Activated naive CD4-positive, alpha-beta T cell treated with anti-CD3 and anti-CD28 coated beads for 36 hours (primary cell): ENCODE measurements at places on chromosomes 7 and 10.

GRCh38 chr7:108026647-108027046, 23.7 kb upstream of the LAMB1 start:
- DNase-seq = no peak

- no peak for DNase-seq
Observed at GRCh38 chr7:31410265-31410664, 69.7 kb upstream of the NEUROD6 start.

DNA sequence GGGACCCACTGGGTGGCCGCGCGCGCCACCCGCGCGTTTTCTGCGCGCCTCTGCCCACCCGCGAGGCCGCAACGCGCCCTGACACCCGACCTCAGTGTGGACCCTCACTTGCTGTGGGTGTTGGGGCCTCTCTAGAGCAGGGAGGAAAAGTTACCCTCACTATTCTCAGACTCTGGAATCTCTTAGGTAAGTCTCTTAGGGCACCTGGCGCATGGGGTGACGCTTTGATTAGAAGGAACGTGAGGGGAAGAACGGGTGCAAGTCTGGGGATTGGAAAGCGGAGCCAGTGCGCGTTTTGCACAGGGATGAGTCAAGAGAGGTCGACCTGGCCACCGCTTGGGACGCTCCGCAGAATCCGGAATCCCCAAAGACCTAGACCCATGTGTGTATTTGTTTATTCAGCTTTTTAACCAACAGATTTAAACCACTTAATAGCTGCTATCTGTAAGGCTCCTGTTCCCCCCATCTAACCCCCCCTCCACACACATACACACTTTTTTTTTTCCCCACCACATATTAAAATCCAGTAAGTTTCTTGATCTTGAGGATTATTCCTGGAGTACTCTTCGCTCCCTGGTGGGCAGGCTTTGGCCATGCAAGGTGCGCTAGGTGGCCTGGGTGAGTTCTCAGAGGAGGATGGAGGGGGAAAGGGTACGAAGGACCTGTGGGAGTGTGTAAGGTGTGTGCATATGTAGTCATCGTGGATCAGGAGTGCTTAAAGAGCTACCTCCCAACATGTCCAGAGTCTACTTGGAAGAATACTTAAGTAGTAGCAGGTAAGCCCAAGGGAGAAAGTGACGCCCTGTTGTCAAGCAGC, 169.1 kb upstream of the PPP1R3A start:
- no peak for DNase-seq

DNA sequence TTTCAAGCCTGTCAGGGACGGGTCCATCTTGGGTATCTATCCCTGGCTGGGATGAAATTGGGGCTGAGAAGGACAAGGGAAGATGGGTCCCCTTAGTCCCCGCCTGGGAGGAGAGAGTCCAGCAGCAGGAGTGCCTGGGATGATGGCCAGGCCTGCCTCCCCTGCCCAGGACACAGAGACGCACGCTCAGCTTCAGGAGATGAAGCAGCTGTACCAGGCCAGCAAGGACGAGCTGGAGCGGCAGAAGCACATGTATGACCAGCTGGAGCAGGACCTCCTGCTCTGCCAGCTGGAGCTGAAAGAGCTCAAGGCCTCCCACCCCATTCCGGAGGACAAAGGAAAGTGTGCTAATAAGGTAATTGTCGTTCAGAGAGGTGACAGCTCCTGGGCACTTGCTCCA, 15.4 kb downstream of the CCDC136 start:
- no peak for DNase-seq

- DNase-seq = no peak
Observed at GRCh38 chr10:131577178-131577555, 265.6 kb upstream of the TCERG1L start.

GRCh38 chr10:13376746-13377145, 28.7 kb upstream of the SEPHS1 start:
- no peak for DNase-seq
